ENCODE measurements at places on chromosomes 6 and 20.

- DNase-seq: no peak
These were observed 29.2 kb upstream of the CEP85L start for GRCh38 chr6:118680452-118681095.

GRCh38 chr20:1711826-1712601 lies 54.4 kb upstream of the SIRPG start:
- no peak for DNase-seq

- no peak for DNase-seq
These were observed 14.8 kb downstream of the SEMG2 start for GRCh38 chr20:45235995-45236394.

DNA sequence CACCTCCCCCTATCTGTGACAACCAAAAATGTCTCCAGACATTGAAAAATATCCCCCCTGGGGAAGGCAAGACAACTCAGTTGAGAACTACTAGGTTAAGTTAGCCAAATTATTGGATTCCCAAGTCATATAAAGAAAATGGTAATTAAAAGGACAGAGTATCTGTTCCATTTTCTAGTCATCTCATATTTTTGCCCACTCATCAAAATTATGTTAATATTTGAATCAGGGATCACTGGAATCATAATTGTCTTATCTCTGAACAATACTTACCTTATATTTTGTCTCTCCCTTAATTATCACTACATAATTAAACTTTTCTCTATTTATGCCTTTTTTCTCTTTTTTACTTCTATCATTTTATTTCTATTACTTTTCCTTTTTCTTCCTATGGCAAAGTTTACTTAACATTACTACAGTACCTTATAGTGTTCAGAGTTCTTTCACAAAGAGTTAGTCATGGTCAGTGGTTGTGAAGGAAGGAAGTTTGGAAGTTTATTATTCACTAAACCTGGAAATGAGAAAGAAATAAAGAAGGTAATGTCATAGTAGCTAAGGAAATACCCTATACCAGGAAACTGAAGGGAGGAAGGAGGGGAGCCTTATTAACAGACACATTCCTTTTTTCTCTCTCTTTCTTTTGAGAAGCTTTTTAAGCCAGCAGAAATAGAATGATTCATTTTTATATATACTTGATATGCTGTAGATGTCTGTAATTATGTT lies 332.9 kb downstream of the COL12A1 start:
- DNase-seq: no peak

DNA sequence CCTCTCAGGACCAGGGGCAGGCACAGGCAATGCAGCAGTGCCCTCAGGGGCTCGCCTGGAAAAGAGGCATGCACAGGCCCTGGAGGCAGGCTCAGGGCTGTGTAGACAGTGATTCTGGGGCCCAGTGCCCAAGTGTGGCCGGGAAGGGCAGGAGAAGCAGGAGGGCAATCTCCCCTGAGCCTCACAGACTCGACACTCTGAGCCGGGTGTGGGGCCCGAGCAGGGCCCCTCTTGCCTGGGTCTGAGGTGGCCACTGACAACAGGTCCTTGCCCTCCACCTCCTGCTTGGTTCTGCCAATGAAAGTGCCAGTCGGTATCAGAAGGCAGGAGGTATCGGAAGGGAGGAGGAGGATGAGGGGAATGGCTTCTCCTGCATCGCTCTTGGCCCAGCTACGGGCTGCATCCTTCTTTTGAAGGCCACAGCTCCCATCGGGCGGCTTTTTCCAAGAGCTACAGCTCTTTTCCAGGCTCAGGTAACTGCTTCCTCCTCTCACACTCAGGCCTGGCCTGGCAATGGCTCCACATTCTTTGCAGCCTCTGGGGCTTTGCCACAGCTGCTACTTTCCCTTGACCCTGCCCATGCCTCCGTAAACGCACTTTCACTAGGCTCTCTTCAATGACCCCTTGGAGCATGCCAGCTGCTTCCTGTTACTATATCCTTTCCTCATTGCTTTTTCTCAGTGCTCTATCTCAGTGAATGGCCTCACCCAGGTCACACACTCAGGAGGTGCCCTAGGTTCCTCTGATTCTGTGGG lies 24.5 kb downstream of the GABRR2 start:
- no peak for DNase-seq

DNA sequence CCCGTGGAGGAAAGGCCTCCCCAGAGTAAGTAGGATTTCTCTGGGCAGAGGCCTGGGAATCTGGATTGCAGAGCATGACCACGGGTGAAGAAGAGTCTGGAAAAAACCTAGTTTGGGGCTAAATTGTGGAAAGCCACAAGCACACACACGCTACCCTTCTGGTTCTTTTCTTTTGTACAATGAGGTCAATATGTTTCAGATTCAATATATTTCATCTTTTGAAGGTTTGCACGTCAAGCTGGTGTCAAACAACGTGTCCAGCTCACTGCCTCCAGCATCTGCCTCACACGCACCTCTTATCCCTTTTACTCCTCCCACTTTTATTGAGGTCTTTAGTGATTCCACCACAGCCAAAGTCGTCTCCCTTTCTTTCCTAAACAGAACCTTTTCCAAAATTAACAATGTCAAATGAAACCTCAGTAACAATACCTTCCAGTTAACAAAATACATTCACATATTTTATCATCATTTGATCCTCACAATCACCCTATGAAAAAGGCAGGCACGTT lies 773 bp upstream of the EPB41L2 start:
- no peak for DNase-seq

DNA sequence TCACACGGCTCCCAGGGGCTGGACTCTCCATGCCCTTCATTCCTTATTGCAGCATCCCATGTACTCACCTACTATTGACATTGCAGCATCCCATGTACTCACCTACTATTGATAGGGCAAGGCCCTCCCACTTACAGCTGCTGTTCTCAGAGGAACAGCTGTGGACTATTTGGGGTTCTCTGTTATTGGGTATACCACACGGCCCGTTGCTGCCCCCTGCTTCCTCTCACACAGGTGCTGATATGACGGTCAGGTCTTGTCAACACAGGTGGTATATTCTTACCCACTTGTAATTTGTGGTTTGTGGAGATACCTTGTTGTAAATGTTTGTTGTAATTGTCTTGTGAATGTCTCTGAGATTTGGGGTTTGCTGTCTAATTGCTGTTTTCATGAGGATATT lies 18.8 kb downstream of the ALDH5A1 start:
- no peak for DNase-seq

- peak; percentile 26 for DNase-seq
These were observed 86.3 kb upstream of the PROKR2 start for GRCh38 chr20:5402903-5403531.
